ENCODE measurements at places on chromosomes 2 and 18. TPM values are rescaled to one million over a fixed set of nuclear protein-coding genes. Genes with fewer than 3 reads are reported as not detected.

DNA sequence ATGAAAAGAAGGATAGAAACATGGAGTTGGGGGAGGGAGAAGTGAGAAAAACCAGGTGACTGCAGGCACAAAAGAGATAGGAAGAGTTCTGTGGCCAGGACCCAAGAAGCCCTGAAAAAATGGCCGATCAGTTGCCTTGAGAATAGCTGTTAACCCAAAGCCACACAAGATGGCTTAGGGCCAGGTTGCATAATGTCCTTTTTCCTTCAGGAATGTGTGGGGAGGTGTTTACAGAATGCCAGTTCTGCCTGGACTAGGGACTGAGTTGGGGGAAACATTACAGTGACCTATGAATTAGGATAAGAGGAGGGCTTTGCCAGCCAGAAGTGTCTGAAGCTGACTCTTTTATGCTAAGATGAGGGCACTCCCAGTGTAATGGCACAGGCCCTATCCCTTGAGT lies 17.1 kb downstream of the FAM110C start:
- no peak for DNase-seq

- DNase-seq = no peak
Measured at GRCh38 chr2:118292991-118293390, 204.7 kb downstream of the INSIG2 start.

GRCh38 chr2:37645362-37645761 lies 26.1 kb downstream of the CDC42EP3 start:
- no peak for DNase-seq

The CIB4 gene
- total RNA-seq = not detected

The MALL gene
- not detected for total RNA-seq

The FOXI3 gene
- total RNA-seq = not detected

DNA sequence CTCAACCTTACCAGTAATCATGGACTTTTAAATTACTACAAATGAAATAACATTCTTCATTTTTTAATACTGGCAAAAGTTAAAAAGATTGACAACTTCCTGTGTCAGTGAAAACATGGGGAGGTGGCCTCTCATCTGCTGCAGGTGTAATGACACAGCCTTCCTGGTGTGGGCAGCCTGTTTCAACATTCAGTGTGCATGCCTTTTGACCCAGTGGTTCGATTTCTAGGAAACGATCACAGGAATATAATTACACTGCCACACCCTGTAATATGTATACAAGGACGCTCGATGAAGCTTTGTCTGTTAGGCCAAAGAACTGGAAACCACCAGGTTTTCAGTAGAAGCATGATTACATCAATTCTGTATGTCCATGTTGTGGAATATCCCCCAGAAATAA lies 68.7 kb downstream of the MTHFD2 start:
- DNase-seq = no peak

DNA sequence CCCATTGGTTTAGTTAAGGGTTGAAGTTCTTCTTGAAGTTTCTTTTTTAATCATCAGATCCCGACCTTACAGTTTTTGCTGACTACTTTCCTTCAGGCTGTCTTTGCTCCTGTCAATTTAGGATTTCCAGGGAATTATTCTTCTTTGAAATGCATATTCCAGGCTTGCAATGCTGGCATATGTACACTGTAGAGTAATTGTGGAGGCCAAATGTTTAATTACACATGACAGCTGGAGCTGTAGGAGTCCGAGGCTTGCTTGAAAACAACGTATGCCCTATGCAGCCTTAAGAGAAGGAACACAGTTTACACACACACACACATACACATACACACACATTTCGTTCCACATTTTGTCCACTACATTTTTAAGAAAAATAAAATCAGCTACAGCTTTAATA lies 602.3 kb downstream of the TMEM182 start:
- DNase-seq = no peak

The REG3A gene
- not detected for total RNA-seq
